Fibroblast of lung (primary cell): ENCODE measurements at places on chromosomes 2 and 18. TPM values are rescaled to one million over a fixed set of nuclear protein-coding genes. Genes with fewer than 3 reads are reported as not detected.

The CXCR4 gene
- total RNA-seq, result under 0.01 TPM in 1 of 2 replicates, not detected in the other

The HDHD2 gene
- total RNA-seq, result 15.0 and 15.7 TPM in 2 replicates

The SLC20A1 gene
- 36.7 and 61.3 TPM in 2 replicates for total RNA-seq

The ACMSD gene
- total RNA-seq, result not detected in 2 replicates

The PAX3 gene
- not detected in 2 replicates for total RNA-seq

The IGFBP2 gene
- total RNA-seq, result 32.6 and 36.3 TPM in 2 replicates

The VIT gene
- total RNA-seq, result 0.17 and 0.77 TPM in 2 replicates

The FASTKD1 gene
- total RNA-seq, result 14.1 and 19.3 TPM in 2 replicates

The IL1R2 gene
- 0.17 and 1.0 TPM in 2 replicates for total RNA-seq

The HOXD12 gene
- total RNA-seq, result not detected in 2 replicates

The GALNT13 gene
- total RNA-seq, result 0.17 and 0.26 TPM in 2 replicates

The C2orf66 gene
- 0.17 and 0.26 TPM in 2 replicates for total RNA-seq

The FLACC1 gene
- total RNA-seq, result 1.0 and 1.3 TPM in 2 replicates

The TUBA4B gene
- not detected in 2 replicates for total RNA-seq

The ESPNL gene
- 1.3 and 2.8 TPM in 2 replicates for total RNA-seq

The INHBB gene
- under 0.01 TPM in 1 of 2 replicates, not detected in the other for total RNA-seq

The CYS1 gene
- total RNA-seq, result 1.5 and 5.1 TPM in 2 replicates

The STEAP3 gene
- total RNA-seq, result 9.8 and 13.7 TPM in 2 replicates

The B3GNT7 gene
- total RNA-seq, result under 0.01 and 0.17 TPM in 2 replicates

The LRRC30 gene
- total RNA-seq, result not detected in 2 replicates

The CENPA gene
- 1.8 and 9.7 TPM in 2 replicates for total RNA-seq

The SP5 gene
- under 0.01 TPM in 1 of 2 replicates, not detected in the other for total RNA-seq

The TBR1 gene
- not detected in 2 replicates for total RNA-seq

The NAT8 gene
- total RNA-seq, result not detected in 2 replicates

The FASTKD2 gene
- total RNA-seq, result 37.2 and 37.8 TPM in 2 replicates

The LHCGR gene
- not detected in 2 replicates for total RNA-seq

The ANKRD36C gene
- 31.1 and 32.9 TPM in 2 replicates for total RNA-seq

The ANKRD29 gene
- 4.1 and 6.9 TPM in 2 replicates for total RNA-seq

The MYOM1 gene
- total RNA-seq, result 0.26 and 0.83 TPM in 2 replicates

The RTP5 gene
- total RNA-seq, result not detected in 2 replicates

The DPP4 gene
- 148 and 297 TPM in 2 replicates for total RNA-seq

The FOXI3 gene
- not detected in 2 replicates for total RNA-seq

The RBBP8 gene
- 21.0 and 27.5 TPM in 2 replicates for total RNA-seq

The TNFRSF11A gene
- 0.26 and 0.66 TPM in 2 replicates for total RNA-seq

The EVA1A gene
- 16.2 and 31.7 TPM in 2 replicates for total RNA-seq

The SCYGR4 gene
- total RNA-seq, result not detected in 2 replicates

The CYTIP gene
- total RNA-seq, result not detected in 2 replicates

The TMEM169 gene
- 0.26 and 0.50 TPM in 2 replicates for total RNA-seq

The ADAM17 gene
- 49.1 and 69.9 TPM in 2 replicates for total RNA-seq

The SERPINB11 gene
- not detected in 2 replicates for total RNA-seq

The TUBA3D gene
- not detected in 2 replicates for total RNA-seq

The RNF152 gene
- 15.2 and 24.4 TPM in 2 replicates for total RNA-seq

The KIAA2012 gene
- under 0.01 TPM in 1 of 2 replicates, not detected in the other for total RNA-seq

The PRKD3 gene
- 51.4 and 67.7 TPM in 2 replicates for total RNA-seq

The NPAS2 gene
- 2.3 and 3.6 TPM in 2 replicates for total RNA-seq

The CD8B2 gene
- not detected in 2 replicates for total RNA-seq

The AGAP1 gene
- total RNA-seq, result 7.7 and 10.6 TPM in 2 replicates

The ASIC4 gene
- under 0.01 and 0.33 TPM in 2 replicates for total RNA-seq
